ENCODE measurements at places on chromosomes 2 and 18. TPM values are rescaled to one million over a fixed set of nuclear protein-coding genes. Genes with fewer than 3 reads are reported as not detected.

- DNase-seq, result no peak
Observed at GRCh38 chr2:219569635-219570034, 1.7 kb downstream of the OBSL1 start.

DNA sequence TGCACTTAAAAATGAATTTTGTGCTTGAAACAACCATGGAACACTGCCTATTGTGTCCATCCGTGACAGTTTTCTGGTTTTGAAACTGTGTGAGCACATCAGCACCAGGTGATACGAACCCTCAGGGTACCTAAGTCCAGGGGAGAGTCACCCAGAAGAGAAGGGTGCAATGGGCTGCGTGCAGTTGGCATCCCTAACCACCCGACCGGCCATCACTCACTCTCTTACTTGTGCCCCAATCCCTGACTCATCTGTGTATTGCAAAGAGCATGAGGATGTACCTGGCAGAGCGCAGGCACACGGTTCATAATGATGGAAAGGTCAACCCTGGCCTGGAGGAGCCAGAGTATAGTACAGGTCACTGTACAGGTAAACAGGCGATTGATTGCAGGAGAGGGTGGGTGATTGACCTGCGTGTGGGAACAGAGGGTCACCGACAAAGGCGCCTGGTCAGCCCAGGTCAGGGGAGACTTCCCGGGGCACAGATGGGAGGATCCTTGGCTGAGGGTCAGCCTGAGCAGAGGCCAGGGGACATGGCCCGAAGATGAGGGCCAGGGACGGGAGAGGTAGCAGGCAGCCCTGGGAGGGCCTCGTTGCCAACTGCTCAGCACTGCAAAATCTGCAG, 160.3 kb downstream of the SEPTIN10 start:
- no peak for DNase-seq

DNA sequence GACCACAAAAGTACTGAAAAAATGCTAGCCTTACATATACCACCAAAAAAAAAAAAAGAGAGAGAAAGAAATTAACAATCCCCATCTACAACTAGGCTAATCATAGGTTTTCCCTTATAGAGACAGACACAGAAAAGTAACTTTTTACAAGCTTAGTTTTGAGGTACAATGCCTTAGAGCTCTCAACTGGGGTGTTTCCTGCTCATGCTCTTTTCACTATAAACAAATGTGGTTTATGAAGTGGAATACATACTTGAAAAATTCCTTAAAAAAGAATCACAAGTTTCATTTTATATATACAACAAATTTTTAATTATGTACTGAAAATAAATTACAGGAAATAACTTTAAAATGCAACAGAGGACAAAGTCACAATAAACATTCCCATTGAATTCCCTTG, 82.5 kb downstream of the ATL2 start:
- no peak for DNase-seq

The CD28 gene
- 29.3 TPM for polyA plus RNA-seq

DNA sequence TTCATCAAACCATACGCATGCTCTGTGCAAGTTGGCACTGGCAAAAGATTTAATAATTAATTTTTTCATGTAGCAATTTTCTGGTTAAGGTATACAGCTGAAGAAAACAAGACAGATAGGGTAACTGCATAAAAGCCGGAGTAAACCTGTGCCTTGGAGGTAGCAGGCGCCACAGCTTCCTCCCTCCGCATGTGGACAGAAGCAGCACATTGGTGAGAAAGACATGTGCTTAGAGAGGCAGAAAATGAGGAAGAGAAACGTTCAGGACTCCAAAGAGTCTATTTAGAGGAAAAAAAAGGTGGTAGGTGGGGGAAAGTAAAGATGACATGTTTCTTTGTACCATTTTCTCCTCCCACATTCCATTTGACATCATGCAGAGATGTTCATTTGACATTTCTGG, 9.3 kb downstream of the ST6GAL2 start:
- no peak for DNase-seq

The DYSF gene
- polyA plus RNA-seq, result 3.0 TPM

GRCh38 chr2:109346601-109347228, 217.7 kb downstream of the SH3RF3 start:
- no peak for DNase-seq

GRCh38 chr2:57614988-57615387, 431.6 kb upstream of the VRK2 start:
- DNase-seq, result no peak

- DNase-seq, result no peak
Observed at GRCh38 chr2:67948506-67948905, 114.3 kb downstream of the C1D start.

DNA sequence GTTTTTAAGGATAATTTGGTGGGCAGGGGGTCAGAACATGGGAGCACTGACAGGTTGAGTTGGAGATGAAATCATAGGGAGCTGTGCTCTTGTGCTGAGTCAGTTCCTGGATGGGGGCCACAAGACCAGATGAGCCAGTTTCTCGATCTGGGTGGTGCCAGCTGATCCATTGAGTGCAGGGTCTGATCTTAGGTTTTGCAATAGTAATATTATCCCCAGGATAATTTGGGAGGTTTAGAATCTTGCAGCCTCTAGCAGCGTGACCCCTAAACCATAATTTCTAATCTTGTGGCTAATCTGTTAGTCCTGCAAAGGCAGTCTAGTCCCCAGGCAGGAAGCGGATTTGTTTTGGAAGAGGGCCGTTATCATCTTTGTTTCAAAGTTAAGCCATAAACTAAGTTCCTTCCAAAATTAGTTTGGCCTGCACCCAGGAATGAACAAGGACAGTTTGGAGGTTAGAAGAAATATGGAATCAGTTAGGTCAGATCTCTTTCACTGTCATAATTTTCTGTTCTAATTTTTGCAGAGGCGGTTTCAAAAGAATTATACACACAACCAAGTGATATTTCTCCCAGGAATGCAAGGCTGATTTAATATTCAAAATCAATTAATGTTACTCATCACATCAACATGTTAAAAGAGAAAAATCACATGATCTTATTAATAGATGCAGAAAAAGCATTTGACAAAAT, 23.0 kb downstream of the DBI start:
- no peak for DNase-seq

GRCh38 chr2:120556911-120557310, 178.8 kb upstream of the GLI2 start:
- no peak for DNase-seq

GRCh38 chr2:168025487-168026202, 221.8 kb downstream of the STK39 start:
- no peak for DNase-seq

DNA sequence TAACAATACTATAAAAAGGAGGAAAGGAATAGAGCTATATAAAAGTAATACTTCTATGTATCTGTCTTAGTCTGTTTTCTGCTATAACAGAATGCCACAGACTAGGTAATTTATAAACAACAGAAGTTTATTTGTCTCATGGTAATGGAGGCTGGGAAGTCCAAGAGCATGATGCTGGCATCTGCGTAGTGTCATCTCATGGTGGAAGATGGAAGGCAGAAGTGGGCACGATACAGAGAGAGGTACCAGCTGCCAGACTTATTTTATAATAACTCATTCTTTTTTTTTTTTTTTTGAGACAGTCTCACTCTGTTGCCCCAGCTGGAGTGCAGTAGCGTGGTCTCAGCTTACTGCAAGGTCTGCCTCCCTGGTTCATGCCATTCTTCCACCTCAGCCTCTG, 4.3 kb downstream of the DHX57 start:
- DNase-seq, result no peak

DNA sequence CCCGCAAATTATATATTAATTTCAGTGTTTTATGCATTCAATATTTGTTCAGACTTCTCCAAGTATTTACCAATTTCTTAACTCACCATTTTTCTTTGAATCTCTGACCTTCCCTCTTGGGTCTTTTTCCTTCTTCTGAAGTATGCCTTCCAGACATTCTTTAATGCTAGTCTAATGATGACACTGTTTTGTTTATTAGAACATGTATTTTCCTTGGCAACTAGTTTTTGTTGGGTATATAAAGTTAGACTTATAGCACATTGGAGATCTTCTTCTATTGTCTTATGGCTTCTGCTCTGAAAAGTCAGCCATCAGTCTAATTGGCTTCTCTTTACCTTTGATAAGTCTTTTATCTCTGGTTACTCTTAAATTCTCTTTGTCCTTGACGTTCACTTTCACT, 423.2 kb upstream of the NRP2 start:
- DNase-seq, result no peak

The ZBTB7C gene
- not detected for polyA plus RNA-seq

DNA sequence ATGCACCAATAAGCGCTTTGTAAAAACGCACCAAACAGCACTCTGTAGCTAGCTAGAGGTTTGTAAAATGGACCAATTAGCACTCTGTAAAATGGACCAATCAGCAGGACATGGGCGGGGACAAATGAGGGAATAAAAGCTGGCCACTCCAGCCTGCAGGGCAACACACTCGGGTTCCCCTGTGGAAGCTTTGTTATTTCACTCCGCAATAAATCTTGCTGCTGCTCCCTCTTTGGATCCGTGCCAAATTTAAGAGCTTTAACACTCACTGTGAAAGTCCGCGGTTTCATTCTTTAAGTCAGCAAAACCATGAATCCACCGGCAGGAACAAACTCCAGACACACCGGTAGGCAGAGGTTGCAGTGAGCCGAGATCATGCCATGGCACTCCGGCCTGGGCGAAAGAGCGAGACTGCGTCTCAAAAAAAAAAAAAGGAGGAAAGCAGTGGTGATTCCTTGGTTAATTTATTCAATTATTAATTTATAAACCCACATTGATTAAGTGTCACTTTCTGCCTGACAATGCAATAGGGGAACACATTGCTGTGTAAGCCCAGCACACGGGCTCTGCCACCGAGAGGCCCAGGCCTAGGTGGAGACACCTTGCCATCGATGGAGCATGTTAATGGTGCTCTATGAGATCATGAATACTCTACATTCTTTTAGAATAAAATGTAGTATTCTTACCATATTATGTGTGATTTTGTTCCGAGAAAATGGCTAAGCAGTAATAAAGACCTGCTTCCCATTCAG, 687.6 kb upstream of the HS6ST1 start:
- DNase-seq, result no peak

DNA sequence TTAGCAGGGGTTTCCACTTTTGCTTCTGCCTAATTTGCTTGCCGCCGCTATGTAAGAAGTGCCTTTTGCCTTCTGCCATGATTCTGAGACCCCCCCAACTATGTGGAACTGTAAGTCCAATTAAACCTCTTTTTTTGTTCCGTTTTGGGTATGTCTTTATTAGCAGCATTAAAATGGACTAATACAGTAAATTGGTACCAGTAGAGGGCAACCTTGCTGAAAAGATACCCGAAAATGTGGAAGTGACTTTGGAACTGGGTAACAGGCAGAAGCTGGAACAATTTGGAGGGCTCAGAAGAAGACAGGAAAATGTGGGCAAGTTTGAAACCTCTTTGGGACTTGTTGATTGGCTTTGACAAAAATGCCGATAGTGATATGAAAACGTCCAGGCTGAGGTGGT, 216.1 kb upstream of the FSIP2 start:
- DNase-seq, result no peak

The PROKR1 gene
- not detected for polyA plus RNA-seq

- DNase-seq, result no peak
Observed at GRCh38 chr2:165864296-165864695, 70.2 kb upstream of the GALNT3 start.

DNA sequence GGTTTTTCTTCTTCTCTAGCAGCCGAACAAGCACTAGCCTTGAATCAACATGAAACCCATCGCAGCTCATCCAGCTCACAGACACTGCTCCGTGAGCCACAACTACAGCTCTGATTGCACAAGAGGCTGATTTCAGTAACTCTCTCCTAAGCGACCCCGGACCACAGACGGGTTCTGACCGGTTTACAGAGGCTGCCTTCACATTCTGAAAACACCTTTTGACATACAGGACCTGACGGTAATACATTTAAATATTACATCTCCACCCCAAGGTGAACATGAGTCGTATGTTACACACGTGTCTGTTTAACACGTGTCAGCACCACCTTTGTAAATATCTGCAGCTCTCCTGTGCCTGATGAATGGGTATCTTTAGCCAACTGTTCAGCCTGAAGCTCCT, 120.7 kb downstream of the TMEM18 start:
- no peak for DNase-seq

GRCh38 chr2:66366619-66367018, 68.3 kb upstream of the MEIS1 start:
- DNase-seq, result no peak

Measured in naive thymus-derived CD8-positive, alpha-beta T cell (primary cell).